ENCODE measurements at places on chromosomes 12 and 14.

DNA sequence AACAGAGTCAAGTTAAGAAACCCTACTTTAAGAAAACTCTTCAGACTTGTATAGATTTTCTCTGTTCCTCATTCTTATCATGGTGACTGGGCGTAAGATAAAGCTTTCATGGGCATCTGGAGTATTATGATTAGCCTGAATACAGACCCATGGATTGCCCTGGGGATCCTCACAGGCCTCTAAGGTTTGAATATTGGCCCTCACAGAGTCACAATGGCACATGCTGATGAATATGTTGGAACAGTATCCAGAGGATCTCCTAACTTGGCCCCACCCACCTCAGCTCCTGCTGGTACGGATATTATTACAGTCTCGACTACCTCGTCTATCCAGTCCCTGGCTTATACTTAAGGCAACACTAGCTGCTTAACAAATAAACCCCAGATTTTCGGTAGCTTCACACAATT, 8.1 kb downstream of the OSBPL8 start:
- peaks cover 12% of the 10 kb centered on the region for H3K36me3 ChIP-seq
- no peak overlapping the region for H3K4me3 ChIP-seq
- no peak for DNase-seq
- H3K27me3 ChIP-seq, result no peaks in the 10 kb centered on the region
- no peak overlapping the region for H3K27ac ChIP-seq

DNA sequence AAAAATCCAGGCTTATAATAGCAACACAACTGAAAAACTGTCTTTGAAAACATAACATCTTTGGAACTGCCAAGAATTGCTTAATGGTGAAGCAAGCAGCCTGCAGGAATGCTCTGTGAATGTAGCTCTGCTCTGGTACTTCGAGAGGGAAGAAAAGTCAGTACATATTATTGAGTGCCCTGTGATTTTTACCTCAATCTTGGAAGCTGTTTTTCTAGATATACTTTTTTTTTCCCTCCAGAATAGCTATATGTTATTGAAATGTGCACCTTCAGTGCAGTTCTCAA, 508.1 kb downstream of the PCNX1 start:
- no peak overlapping the region for H3K4me3 ChIP-seq
- peak; percentile 47 for DNase-seq
- H3K36me3 ChIP-seq, result peaks cover 9% of the 10 kb centered on the region

DNA sequence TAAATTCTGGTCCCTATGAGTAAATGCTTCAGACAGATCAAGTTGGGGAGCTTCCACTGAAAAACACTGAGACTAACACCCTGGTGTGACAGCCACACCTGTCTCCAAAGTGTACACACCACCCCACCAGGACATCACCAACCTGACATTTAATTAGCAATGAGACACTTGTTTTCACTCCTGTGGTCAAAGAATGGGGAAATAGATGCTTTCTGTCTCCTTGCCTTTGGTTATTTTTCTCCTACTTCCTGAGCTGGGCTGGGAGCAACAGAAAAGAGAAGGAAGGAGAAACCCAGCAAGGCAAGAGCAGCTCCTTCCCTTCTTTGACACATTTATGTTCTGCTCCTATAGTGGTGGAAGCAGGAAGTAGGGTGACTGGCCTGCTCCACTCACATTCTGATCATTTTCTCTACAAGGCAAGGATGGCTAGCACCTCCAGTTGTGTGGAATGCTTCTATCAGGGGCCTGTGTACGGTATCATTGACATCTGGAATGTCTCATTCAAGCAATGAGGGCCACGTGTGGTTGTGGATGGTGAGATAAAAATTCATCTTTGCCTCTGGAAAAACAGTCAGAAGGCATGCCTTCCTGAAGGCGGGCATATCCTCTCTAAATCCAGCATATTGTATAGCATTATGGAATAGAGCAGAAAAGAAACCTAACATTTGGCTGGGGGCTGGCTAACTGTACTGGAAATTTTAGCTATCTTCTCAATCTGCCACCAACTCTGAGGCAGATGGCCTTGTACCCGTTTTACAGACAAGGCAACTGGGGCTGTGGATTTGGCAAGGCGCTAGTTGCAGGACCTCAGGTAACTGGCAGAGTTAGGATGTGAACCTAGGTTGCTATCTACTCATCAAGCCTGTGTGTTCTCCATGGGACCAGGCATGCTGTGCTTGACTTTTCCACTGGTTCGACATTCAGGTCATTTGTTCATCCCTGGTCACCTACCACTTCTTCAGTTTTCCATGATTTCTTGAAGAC, 24.8 kb upstream of the LGALS3 start:
- peak overlapping the region; percentile 81 for H3K4me3 ChIP-seq
- no peaks in the 10 kb centered on the region for H3K36me3 ChIP-seq
- H3K27me3 ChIP-seq, result no peaks in the 10 kb centered on the region
- peaks cover 32% of the 10 kb centered on the region for H3K4me1 ChIP-seq

DNA sequence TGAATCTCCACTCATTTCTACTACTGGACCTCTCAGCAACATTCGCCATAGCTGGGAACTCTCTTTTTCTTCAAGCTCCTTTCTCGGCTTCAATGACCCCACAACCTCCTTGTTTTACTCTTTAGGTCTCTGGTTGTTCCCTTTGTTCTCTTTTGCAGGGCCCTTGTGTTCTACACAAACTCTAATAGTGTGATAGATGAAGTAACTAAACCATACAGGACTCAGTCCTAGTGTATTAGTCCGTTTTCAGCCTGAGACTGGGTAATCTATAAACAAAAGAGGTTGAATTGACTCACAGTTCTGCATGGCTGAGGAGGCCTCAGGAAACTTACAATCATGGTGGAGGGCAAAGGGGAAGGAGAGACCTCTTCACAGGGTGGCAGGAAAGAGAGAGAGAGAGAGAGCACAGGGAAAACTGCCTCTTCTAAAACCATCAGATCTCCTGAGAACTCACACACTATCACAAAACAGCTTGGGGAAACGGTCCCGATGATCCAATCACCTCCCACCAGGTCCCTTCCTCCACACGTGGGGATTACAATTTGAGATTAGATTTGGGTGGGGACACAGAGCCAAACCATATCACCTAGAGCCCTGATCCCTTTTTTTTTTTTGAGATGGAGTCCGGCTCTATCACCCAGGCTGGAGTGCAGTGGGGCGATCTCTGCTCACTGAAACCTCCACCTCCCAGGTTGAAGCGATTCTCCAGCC, 32.0 kb upstream of the WNK1 start:
- H3K27ac ChIP-seq, result no peak overlapping the region
- DNase-seq, result no peak
- H3K4me3 ChIP-seq, result no peak overlapping the region
- no peaks in the 10 kb centered on the region for H3K36me3 ChIP-seq
- peaks cover 15% of the 10 kb centered on the region for H3K4me1 ChIP-seq

DNA sequence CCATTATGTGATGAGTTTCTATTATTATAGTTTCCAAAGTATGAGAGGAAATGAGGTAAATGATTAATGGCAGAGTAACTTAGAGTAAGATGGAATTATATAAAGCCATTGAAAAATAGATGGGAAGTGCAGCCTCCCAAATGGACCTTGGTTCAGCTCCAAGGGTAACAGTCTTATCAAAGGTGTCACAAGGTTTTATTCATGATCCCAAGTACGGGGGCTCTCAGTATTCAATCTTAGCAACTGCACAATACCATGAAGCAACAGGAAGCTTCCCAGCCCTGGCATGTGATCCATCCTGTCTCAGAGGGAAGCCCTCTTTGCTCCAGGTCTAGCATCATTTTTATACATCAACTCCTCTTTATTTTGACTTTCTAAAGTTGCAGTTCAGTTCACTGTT, 948.2 kb downstream of the GALC start:
- DNase-seq, result no peak
- H3K4me3 ChIP-seq, result no peak overlapping the region
- H3K36me3 ChIP-seq, result no peaks in the 10 kb centered on the region
- H3K27ac ChIP-seq, result no peak overlapping the region
- peaks cover 30% of the 10 kb centered on the region for H3K4me1 ChIP-seq

DNA sequence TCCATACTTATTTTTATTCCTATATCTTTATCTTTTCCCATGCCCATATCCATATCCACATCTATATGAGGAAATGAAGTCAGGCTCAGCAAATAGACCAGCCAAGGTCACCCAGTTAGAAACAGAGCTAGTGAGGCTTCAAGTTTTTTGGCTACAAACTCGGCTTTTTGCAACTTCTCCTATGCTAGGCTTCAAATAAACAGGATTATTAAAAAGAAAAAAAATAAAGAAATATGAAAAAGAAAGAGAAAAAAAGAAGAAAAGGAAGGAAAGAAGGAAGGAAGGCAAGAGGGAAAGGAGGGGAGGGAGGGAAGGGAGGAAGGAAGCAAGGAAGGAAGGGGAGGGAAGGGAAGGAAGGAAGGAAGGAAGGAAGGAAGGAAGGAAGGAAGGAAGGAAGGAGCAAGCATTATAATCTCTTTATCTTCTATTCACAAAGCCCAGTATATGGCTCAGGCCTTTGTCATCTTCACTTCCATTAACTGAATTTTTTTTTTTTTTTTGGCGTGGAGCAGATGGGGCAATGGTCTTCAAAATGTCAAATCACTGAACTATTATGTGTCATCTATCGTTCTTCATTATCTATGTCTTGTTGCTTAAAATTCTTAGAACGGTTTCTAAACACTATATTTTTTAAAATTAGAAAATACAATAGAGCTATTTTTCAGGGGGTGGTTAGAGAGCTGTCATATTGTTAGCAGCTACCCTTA, 418.2 kb downstream of the VRK1 start:
- H3K27me3 ChIP-seq, result peaks cover 88% of the 10 kb centered on the region
- no peaks in the 10 kb centered on the region for H3K4me1 ChIP-seq
- H3K27ac ChIP-seq, result no peak overlapping the region
- H3K4me3 ChIP-seq, result no peak overlapping the region

GRCh38 chr12:18139989-18140596, 50.1 kb upstream of the RERGL start:
- no peaks in the 10 kb centered on the region for H3K27me3 ChIP-seq
- peaks cover 17% of the 10 kb centered on the region for H3K4me1 ChIP-seq
- peak; percentile 45 for DNase-seq
- no peak overlapping the region for H3K4me3 ChIP-seq

DNA sequence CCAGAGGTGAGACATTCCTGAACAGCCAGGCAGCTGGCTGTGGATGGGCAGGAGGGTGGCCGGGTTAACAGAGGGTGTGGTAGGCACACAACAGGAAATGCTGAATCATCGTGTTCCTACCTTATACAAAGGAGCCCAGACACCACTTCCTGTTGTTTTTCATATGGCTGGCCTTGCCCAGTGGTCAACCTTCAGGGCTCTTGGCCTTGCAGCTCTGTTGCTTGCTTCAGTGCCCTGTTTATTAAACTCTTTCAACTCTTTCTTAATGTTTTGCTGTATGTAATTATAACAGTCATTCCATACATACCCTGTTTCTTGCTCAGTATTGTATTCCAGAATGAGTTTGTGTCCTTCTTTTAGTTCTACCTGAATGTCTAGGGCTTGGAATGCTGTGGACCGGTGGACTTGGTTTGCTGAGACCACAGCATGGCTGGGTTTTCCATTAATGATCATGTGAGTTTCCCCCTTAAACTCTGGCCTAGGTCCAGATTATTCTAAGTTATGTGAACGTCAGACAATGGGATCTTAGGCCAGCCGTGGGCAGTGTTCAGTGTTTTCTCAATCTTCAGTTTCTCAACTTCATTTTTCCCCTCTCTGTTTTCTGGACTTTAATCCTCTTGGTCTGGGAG, 11.9 kb downstream of the CFAP54 start:
- H3K36me3 ChIP-seq, result no peaks in the 10 kb centered on the region
- H3K4me3 ChIP-seq, result no peak overlapping the region
- H3K27ac ChIP-seq, result peak overlapping the region; percentile 99
- DNase-seq, result peak; percentile 89

- no peaks in the 10 kb centered on the region for H3K4me1 ChIP-seq
- H3K27ac ChIP-seq, result no peak overlapping the region
- no peak for DNase-seq
These were observed 243.3 kb upstream of the FKBP4 start for GRCh38 chr12:2551412-2551900.

DNA sequence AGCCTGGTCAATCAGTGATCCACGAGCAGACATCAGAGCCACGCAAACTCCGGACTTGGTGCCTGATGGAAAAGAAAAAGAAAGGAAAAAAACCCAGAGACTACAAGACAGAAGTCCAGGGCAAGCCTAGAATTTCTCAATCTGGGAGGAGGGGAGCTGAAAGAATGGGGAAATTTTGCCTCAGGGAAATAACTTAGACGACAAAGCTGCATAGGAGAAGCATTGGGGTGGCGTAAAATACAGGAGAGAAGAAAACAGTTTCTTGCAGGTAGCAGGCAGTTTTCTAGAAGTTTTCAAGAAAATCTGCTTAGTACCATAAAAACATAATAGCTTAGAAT, 2.6 kb upstream of the SLC11A2 start:
- peaks cover 27% of the 10 kb centered on the region for H3K4me1 ChIP-seq
- H3K36me3 ChIP-seq, result no peaks in the 10 kb centered on the region
- DNase-seq, result peak; percentile 82
- peak overlapping the region; percentile 69 for H3K27ac ChIP-seq

DNA sequence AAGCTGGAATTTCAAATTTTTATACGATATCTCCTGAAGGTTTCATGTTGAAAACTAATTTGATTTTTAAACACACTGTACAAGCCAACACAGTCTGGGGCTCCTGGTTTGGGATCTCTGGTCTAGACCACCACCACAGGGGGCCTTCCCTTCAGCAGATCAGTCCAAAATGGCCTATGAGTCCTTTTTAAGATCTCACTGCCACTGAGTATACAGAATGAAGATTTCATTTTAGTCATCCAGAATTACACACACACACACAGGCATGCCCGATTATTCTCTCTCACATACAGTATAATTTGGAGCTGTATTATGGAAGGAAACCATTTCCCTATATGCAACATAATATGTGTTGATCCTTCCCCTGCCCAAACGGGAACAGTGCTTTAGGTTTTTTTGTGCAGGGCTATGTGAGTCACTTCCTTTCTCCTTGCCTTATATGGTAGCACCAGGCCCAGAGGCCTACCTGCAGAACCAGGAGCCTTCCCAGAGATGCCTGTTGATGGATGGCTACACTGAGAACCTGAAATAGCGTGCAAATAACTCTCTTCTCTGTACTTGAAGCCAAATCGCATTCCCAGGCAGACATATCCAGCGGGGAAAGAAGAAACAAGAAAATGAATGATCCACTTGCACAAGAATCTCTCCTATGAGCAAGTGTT, 28.1 kb upstream of the WNK1 start:
- peaks cover 30% of the 10 kb centered on the region for H3K4me1 ChIP-seq
- H3K4me3 ChIP-seq, result no peak overlapping the region
- DNase-seq, result peak; percentile 68
- peak overlapping the region; percentile 74 for H3K27ac ChIP-seq

DNA sequence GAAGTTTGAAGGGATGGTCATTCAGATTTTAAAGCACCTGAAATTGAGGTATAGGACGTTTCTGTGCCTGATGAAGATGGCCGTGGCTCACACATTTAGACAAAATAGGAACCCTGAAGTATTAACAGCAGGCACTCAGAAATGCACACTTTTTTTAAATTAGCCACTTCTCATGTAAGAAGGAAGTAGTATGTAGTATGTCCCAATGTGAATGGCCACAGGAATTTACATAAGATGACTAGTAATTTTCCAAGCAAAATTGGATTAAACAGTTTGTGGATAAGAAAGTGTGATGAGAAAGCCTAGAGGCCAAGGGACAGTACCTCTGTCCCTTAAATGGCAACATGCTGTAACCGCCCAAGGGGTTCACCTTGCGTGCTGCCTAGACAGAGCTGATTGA, 1.8 kb upstream of the MIS18BP1 start:
- peak overlapping the region; percentile 99 for H3K27ac ChIP-seq
- DNase-seq, result no peak
- H3K4me1 ChIP-seq, result peaks cover 11% of the 10 kb centered on the region
- no peaks in the 10 kb centered on the region for H3K27me3 ChIP-seq
